Spinal cord (tissue), 10 donors: ENCODE measurements at places on chromosomes 2 and 18. TPM values are rescaled to one million over a fixed set of nuclear protein-coding genes. Genes with fewer than 3 reads are reported as not detected.

The AGXT gene
- 0.17 TPM for total RNA-seq

GRCh38 chr18:77144451-77145118, 12.0 kb upstream of the MBP start:
- DNase-seq, result no peak

GRCh38 chr2:165109915-165110314, 93.9 kb downstream of the SCN3A start:
- DNase-seq, result no peak

GRCh38 chr2:16038621-16039020, 98.3 kb downstream of the MYCN start:
- no peak for DNase-seq

The CNRIP1 gene
- 36.6 TPM for total RNA-seq

DNA sequence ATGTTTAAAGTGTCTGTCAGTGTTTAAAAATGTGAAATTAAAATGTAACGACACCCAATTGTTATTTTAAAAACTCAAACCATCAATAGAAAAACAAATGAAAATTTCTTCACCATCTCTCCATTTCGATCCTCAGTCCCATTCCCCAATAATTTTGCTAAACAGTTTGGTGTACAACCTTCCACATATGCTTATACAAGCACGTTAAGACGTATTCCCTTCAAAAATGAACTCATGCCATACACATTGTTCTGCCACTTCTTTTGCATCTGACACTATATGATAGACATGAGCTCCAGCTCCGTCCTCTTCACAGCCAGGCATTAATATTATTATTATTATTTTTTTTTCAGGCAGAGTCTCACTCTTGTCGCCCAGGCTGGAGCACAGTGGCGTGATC, 14.1 kb upstream of the MYCN start:
- no peak for DNase-seq

DNA sequence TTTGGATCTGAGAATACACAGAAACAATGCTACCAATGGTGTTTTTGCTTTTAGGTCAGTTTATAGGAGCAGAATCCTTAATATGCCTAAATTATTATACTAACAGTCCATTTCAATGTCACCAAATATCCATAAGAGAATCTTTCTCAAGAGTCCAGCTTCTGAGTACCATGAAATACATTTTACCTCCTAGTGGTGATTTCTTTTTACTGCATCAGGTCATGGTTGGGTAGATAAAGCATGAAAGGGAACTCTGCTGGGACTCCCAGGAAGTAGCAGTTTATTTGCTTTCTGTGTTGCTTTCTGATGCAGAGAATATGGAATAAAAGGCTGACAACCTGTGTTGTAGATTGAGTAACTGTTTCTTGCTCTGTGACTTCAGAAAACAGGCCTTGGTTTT, 115.6 kb downstream of the PPP1R1C start:
- DNase-seq, result no peak

DNA sequence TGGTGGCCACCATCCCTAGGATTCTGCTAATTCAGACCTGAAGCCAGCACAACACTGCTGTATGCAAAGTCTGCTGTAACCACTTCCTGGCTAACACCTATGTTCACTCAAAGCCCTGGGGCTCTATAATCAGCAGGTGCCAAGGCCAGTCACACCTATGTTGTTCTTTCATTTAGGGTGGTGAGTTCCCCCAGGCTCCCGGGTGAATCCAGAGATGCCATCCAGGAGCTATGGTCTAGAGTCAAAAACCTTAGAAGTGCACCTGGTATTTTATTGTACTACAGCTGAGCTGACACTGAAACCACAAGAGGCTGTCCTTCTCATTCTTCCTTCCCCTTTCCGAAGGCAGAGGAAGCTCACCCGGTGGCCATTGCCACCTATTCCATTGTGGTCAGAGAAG, 46.2 kb upstream of the CCDC141 start:
- DNase-seq, result no peak

DNA sequence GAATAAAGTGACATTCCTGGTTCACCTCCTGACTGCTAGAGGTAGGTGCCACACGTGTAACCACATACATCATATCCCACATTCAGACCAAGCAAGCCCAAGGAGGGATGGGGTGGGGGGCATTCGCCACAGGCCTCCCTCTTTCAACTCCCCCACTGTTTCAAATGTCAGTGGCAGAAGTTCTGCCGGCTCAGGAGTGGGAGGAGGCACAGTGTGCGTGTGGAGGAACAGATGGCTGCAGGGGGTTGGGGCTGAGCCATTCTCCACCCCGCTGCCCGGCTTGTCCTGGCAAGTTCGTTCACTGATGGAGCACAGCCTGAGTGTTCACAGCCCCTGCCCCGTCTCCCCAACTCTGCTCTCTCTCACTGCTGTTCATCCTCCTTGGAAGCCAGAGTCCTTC, 75.4 kb upstream of the TANC1 start:
- DNase-seq, result no peak

The GPR45 gene
- total RNA-seq, result 0.99 TPM

DNA sequence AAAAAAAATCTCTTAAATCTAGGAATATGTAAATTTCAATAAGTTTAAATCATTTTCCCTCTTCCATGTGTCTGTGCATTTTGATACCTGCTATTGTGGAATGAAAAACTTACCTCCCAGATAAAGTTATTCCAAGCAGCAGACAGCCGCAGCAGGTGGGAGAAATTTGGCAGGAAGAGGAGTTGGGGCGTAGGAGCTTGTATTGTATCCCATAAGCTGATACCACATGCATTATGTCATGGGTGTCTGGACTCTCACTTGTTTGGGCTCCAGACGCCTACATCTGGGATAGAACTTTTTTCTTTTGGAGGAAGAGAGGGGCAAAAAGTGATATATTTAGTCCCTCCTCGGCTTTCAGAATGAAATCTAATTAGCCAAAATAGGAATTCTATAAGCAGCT, 59.3 kb upstream of the TCF4 start:
- no peak for DNase-seq

The GKN1 gene
- not detected for total RNA-seq

The CACNB4 gene
- total RNA-seq, result 62.9 TPM

GRCh38 chr18:10750191-10751035, 224.6 kb downstream of the NAPG start:
- DNase-seq, result peak; percentile 14

The ACVR1C gene
- 1.9 TPM for total RNA-seq

The LYPD6B gene
- 5.7 TPM for total RNA-seq

GRCh38 chr18:55838841-55839240, 250.8 kb upstream of the TCF4 start:
- no peak for DNase-seq

DNA sequence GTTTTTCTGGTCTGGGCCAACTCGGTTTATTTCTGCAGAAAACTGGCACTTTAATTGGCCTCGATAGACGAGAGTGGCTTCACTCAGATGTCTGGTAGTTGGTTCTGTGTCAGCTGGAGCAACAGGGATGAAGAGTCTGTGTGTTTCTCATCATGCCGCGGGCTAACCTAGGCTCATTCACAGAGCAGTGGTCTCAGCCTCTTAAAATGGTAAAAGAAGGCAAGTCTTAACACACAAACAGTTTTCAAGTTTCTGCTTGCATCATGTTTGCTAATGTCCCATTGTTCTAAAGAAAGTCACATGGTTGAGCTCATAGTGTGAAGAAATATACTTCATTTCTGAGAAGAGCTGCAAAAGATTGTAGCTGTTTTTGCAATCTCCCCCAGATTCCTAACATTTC, 37.5 kb upstream of the ANXA4 start:
- DNase-seq, result no peak

GRCh38 chr2:220601674-220602073, 970.4 kb downstream of the EPHA4 start:
- DNase-seq, result no peak

The MOGAT1 gene
- total RNA-seq, result 0.20 TPM

DNA sequence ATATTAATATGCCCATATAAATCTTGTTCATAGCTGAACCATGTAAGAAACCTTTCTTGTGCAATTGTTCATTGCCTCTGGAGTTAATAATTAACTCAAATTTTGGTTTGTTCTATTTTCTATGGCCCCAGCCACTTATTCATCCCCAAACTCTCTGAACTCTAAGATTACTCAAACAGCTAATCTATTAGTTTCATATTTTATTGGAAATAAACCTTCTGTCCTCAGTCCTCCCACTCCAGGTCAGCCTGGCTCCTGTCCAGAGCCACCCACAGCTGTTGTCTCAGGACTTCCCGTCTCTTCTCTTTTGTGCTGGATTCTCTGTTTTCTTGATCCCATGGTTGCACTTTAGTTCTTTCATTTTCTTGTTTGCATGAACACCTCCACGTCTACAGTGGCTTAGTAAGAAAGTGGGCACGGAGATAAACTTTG, 4.4 kb upstream of the RNF103 start:
- no peak for DNase-seq

DNA sequence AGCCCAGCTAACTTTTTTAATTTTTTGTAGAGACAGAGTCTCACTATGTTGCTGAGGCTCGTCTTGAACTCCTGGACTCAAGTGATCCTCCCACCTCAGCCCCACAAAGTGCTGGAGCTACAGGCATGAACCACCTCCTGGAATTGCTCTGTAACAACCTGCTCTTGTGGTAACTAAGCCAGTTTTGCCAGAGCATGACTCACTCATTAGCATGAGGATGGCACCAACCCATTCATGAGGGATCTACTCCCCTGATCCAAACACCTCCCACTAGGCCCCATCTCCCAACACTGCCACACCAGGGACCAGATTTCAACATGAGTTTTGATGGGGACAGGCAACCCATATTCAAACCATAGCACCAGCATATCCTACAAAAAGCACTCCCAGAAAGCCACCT, 348.9 kb upstream of the RAB12 start:
- DNase-seq, result no peak

DNA sequence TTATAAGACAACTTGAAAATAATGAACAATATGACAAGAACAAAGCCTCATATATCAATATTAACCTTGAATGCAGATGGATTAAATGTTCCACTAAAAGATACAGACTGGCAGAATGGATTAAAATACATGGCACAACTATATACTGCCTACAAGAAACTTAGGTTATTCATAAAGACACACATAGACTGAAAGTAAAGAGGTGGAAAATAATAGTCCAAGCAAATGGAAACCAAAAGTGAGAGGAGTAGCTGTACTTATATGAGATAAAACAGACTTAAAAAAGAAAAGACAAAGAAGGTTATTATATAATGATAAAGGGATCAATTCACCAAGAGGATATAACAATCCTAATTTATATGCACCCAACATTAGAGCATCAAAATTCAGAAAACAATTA, 18.2 kb downstream of the LMAN1 start:
- DNase-seq, result no peak

The FAM98A gene
- 40.7 TPM for total RNA-seq

The FAM110C gene
- total RNA-seq, result 6.2 TPM

The FIGN gene
- 9.8 TPM for total RNA-seq

- no peak for DNase-seq
These were observed 321.5 kb downstream of the SATB2 start for GRCh38 chr2:199136242-199136641.

The ASB3 gene
- 49.9 TPM for total RNA-seq

The C18orf63 gene
- total RNA-seq, result not detected

The DES gene
- total RNA-seq, result 4.8 TPM

DNA sequence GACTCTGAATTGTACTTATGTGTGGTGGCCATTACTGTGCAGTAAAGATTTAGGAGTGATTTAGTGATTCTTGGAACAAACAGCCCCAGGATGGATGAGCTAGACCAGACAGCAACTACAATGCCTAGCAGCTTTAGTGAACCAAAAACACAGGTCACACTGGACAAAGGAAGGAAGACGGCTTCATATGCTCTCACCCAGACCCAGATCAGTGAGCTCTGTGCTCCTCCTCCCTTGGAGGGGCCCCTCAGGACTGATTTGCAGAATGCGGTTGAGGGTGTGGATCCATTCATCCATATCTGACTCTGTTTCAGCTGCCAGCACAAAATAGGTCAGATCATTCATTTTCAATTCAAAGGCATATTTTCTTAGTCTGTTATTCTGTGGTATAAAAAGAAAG, 159.7 kb upstream of the CCDC195 start:
- DNase-seq, result no peak

The CRIM1 gene
- total RNA-seq, result 51.1 TPM

DNA sequence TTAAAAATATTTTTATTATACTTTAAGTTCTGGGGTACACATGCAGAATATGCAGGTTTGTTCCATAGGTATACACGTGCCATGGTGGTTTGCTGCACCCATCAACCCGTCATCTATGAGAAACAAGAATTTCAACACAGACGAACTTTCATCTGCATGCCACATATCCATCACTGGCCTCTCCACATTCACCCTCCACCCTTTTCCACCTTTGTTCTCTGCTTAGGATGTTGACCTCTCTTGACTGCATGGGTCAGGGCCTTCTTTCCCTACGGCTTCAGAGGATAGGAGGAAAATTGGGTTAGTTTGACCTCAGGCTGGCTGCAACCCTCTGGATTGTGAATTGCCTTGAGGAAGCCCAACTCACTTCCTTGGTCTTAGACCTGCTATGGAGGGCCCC, 260.9 kb downstream of the MREG start:
- DNase-seq, result no peak

- no peak for DNase-seq
These were observed 89.7 kb downstream of the EIPR1 start for GRCh38 chr2:3287896-3288295.

The CD8B2 gene
- total RNA-seq, result 0.28 TPM

DNA sequence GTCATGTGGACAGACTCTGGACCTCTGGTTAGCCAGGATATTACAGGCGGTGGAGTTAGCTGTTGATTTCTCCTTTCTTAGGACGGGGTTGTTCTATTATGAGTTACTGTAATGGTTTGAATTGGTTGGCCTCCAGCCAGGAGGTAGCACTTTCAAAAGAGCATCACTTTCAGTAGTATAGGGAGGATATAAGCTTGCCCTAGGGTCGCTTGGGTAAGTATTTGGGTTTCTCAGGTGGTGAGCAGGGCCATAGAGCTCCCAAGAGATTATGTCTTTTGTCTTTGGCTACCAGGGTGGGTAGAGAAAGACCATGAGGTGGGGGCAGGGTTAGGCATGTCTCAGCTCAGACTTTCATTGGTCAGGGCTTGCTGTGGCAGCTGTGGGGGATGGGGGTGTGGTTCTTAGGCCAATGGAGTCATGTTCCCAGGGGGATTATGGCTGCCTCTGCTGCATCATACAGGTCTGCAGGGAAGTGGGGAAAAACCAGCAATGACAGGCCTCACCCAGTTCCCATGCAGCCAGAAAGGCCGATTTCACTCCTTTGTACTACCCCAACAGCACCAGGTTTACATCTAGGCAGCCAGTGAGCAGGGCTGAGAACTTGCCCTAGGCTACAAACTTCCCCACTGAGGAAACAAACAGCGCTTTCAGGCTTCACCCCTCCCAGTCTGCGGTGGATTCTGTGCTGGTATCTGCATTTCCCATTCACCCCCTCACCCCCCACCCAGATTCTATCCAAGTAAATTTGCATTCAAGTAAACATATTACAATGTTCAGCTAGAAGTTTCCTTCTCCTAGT, 89.4 kb upstream of the SLC38A11 start:
- DNase-seq, result no peak

The OTX1 gene
- total RNA-seq, result 0.44 TPM

- DNase-seq, result no peak
These were observed 2.1 kb downstream of the SOX11 start for GRCh38 chr2:5694306-5694705.

DNA sequence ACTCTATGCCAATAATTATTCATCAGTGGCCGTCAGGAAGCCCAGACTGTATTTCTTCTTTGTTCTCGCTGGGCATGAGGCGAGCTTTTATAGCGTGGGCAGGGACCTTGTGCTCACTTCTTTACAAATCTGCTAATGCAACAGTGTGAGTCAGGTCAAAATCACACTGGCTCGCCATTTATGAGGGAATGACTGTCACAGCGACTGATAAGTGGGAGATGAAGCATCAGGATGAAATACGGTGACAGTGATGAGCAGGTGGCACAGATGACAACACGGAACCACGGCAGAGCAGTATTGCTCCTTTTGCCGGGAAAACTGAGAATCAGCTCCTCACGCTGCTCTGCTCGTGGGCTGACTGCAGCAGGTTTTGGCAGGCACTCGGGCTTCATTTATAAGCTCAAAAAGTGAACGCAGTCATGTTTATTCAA, 20.5 kb downstream of the TYMS start:
- DNase-seq, result peak; percentile 73
